Activated naive CD8-positive, alpha-beta T cell treated with anti-CD3 and anti-CD28 coated beads for 36 hours (primary cell): ENCODE measurements at places on chromosomes 3 and 15. TPM values are rescaled to one million over a fixed set of nuclear protein-coding genes. Genes with fewer than 3 reads are reported as not detected.

DNA sequence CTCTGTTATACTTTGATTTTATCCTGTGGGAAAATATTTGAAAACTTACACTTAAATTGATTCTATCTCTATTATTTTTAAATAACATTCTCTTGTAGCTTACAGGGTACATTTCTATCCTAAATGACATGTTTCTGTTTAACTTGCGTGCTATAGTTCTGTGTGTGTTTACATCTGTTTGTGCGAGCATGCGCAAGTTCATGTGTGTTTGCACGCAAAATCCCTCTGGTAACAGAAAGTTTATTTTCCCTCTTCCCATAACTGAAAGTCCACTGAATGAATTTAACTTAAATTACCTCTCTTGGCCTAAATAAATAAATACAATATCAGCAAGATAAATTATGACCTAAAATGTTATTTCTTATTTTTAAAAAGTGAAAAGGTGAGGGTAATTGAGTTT, 117.3 kb upstream of the NEO1 start:
- H3K4me3 ChIP-seq, result no peak overlapping the region
- H3K27ac ChIP-seq, result no peak overlapping the region
- no peak for DNase-seq
- H3K36me3 ChIP-seq, result no peaks in the 10 kb centered on the region
- peaks cover 47% of the 10 kb centered on the region for H3K27me3 ChIP-seq

DNA sequence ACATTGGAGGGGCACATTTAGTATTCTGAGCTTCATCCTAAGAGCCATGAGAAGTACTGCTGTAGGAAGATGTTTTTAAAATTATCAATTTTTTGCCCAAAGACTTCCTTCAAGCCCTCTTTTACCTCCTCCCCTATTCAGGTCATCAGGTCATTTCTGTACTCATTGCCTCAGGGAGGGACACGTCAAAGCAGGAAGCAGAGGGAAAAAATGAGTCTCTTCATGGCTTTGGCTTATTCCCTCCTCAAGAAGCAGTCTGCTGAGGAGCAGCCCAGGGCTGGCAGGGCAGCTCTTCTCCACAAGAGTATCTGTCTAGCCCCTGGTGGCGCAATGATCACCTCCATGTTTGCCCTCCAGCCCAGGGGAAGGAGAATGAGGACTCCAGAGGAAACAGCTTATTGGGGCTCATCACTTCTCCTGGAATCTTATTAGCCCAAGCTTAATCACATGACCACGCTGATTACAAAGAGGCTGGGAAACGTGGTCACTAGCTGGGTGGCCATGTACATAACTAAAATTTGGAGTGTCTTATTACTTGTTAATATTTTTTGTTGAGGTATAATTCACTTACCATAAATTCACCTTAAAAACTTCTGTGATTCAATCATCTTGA, 44.2 kb upstream of the GATA2 start:
- H3K27ac ChIP-seq, result no peak overlapping the region
- H3K4me1 ChIP-seq, result no peaks in the 10 kb centered on the region
- no peak for DNase-seq
- H3K36me3 ChIP-seq, result no peaks in the 10 kb centered on the region
- H3K4me3 ChIP-seq, result no peak overlapping the region

DNA sequence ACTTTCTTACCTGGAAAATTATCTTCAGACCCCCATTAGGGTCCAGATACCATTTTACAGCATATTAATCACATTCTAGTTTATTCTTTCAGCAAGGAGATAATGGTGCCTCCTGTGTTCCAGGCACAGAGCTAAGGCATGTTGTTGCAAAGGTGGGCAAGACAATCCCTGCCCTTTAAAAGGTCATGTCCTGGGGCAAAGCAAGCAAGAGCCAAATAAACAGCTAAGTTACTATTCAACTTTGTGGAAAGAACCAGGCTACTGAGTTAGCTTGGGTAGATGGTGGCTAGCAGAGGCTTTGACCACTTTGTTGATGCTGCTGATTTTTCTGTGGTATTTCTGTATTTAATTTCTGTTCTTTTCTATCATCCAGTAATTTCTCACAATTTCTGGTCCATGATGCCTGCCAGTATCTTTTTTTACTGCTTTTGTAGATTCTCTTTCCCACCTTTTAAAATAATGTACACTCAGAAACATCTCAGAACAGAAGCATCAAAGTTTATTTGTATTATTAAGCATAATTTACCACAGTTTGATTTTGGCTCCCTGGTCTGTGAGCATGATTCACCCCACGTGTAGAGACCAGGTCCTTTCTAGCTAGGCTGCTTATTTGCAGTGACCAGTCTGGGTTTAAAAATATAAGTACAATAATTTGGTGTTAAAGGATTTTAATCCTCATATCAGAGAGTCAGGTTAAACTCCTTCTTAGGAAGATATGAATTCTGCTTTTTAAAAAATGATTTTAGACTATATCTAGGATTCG, 71.5 kb downstream of the LRRC28 start:
- no peak overlapping the region for H3K4me3 ChIP-seq
- H3K4me1 ChIP-seq, result peaks cover 14% of the 10 kb centered on the region
- H3K27ac ChIP-seq, result no peak overlapping the region
- H3K27me3 ChIP-seq, result no peaks in the 10 kb centered on the region
- peaks cover 8% of the 10 kb centered on the region for H3K36me3 ChIP-seq

GRCh38 chr3:29333576-29333975, 52.7 kb downstream of the RBMS3 start:
- H3K4me3 ChIP-seq, result no peak overlapping the region
- H3K27ac ChIP-seq, result no peak overlapping the region
- H3K4me1 ChIP-seq, result no peaks in the 10 kb centered on the region
- H3K36me3 ChIP-seq, result no peaks in the 10 kb centered on the region
- peaks cover 5% of the 10 kb centered on the region for H3K27me3 ChIP-seq

Gene RBPMS2
- total RNA-seq, result not detected

Gene C3orf85
- not detected for total RNA-seq
